ENCODE measurements at places on chromosomes 1 and 21.

DNA sequence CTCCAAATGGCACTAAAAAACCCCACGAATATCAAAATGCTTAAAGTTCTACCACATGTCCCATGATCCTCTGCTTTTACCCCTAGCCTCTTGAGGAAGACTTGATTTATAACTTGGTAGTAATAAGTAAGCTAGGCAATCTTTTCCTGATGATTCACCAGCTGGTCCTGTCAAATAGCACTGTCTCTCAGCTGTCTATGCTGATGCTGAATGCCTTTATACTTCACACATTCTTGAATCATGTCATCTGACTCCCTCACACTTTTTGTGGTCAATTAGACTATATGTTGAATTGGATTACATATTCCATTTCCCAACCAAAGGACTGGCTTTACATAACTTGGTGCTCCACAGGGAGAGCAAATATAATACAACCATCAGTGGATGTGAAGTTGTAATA is 16.6 kb downstream of the C21orf91 start:
- DNase-seq: no peak

- DNase-seq: no peak
Measured at GRCh38 chr1:187942986-187943385, 1114.2 kb downstream of the PLA2G4A start.

DNA sequence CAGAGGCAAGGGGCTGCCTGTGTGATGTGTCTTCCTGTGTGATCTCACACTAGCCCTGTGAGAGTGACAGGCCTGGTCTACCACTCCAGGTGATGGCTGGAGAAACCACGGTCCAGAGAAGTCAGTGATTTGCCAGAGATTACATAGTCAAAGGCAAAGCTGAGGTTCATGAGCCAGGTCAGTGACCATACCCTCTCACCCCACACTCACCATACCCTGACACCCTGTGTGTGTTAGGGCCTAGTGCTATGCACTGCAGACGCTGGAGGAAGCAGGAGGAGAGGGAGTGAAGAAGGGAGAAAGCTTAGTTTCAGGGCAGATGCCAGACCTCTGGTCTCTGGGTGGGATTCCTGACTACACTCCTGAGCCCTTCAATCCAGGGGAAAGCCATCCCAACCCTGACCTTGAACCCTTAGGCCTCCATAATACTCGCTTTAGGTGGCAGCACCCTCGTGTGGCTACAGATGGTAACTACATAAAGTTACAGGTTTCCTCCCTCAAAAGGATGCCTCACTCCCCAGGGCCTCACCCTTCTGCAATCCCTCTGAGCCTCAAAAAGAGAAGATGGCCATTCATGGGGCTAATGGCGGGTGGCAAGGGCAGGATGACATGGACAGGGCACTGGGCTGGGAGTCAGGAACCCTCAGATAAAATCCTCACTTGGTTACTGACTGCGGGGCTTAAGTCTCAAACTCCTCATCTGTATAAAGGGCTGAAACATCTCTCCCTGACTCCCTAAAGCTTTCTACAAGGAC is 20.8 kb upstream of the SDC3 start:
- peak; percentile 49 for DNase-seq

DNA sequence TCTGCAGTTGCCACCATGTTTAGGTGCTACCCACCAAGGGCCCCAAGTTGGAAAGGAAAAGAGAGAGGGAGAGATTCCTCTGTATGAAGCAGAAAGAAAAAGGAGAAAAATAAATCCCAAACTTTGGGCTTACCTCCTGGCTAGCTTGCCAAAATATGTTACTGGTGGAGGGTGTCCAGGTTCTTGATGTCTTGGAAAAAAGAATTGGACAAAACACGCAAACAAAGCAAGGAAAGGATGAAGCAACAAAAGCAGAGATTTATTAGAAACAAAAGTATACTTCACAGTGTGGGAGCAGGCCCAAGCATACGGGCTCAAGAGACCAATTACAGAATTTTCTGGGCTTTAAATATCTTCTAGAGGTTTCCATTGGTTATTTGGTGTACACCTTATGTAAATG is 204.5 kb upstream of the LRRC7 start:
- DNase-seq: no peak

GRCh38 chr1:92310185-92310597 is 11.3 kb downstream of the RPAP2 start:
- DNase-seq: no peak

DNA sequence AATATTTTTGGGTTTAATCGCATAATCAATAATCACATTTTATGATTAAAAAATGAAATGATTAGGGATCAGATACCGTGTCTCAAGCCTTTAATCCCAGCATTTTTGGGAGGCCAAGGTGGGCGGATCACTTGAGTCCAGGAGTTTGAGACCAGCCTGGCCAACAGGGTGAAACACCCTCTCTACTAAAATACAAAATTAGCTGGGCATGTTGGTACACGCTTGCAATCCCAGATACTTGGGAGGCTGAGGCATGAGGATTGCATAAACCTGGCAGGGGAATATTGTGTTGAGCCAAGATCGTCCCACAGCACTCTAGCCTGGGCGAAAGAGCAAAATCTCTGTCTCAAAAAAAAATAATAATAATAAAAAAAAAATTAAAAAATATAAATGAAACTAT is 1581.4 kb downstream of the KCNT2 start:
- no peak for DNase-seq

GRCh38 chr1:84166797-84167196 is 22.7 kb downstream of the PRKACB start:
- no peak for DNase-seq

DNA sequence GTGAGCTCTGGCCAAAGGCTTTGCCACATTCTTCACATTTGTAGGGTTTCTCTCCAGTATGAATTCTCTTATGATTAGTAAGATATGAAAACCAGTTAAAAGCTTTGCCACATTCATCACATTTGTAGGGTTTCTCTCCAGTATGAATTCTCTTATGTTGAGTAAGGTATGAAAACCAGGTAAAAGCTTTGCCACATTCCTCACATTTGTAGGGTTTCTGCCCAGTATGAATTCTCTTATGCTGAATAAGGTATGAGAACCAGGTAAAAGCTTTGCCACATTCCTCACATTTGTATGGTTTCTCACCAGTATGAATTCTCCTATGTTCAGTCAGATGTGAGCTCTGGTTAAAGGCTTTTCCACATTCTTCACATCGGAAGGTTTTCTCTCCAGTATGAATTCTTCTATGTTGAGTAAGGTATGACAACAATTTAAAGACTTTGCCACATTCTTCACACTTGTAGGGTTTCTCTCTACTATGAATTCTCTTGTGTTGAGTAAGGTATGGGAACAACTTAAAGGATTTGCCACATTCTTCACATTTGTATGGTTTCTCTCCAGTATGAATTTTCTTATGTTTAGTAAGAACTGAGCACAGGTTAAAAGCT is 20.7 kb downstream of the ZNF695 start:
- DNase-seq: no peak

DNA sequence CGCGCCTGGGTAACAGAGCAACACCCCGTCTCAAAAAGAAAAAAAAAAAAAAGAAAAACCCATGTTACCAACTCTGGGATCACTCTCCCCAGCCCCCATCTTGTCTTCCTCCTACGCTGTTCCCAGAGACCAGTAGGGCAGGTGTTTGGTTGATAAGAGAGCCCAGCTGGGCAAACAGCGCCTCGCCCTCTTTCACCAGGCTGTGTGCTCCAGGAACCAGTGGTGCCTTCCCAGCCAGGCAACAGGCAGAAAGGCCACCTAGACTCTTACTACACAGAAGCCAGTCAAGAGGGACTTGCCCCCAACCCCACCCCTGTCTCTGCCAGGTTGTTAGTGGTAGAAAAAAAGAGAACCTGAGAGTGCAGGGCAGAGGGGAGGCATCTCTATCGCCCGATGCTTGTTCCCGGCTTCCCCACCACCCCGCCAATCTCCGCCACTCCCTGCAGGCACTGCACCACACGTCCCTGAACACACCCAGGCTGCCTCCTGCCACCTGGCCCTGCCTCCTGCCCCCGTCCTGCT is 14.0 kb upstream of the CTRC start:
- no peak for DNase-seq

DNA sequence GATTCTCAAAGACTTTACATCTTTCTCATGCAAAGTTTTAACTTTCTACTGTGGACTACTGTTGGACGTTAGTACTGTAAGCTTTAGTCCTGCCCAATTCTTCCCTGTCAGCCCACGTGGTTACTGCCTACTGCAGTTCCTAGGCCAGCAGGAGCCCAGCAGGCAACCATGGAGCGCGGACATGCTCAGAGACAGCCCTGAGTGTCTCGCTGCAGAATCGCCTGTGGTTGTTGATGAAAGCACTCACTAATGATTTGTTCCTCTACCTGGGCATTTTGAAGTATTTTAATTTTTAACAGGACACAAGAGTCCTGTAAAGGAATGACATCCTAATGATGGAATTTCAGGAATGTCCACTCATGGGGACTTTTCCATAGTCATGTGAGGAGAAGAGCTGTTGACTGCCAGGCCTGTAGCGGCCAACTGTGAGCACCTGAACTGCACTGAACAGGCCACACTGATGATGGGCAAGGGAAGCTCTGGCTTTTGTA is 44.1 kb downstream of the PGBD5 start:
- DNase-seq: no peak

DNA sequence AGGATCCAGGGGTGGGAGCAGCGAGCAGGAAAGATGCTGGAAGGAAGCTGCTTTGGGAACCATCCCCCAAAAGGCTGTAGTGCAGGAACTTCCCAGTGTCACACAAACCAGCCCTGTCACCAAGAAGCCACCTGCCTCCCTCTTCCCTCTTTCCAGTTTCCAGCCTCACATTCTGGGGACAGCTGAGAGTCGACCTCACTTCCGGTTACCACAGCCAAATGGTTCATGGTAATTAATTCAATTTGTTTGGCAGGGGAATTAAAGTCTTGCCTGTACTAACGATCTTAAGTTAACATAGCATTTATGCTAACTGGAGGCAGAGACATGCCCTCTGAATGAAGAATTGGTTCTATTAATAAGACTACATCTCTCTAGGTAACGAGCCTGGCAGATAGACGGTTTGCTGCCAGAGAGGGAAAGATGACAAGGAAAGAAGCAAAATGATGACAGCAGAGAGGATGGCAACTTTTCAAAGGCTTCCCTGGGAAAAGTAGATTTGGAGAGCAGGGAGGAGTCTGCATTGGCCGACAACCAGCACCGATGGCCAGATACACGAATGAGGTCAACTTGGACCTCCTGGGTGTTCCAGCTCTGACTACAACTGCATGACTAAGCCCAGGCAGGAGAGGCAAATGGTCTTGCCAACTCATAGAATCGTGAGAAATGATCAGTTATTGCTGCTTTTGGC is 64.1 kb downstream of the TMCO4 start:
- no peak for DNase-seq

DNA sequence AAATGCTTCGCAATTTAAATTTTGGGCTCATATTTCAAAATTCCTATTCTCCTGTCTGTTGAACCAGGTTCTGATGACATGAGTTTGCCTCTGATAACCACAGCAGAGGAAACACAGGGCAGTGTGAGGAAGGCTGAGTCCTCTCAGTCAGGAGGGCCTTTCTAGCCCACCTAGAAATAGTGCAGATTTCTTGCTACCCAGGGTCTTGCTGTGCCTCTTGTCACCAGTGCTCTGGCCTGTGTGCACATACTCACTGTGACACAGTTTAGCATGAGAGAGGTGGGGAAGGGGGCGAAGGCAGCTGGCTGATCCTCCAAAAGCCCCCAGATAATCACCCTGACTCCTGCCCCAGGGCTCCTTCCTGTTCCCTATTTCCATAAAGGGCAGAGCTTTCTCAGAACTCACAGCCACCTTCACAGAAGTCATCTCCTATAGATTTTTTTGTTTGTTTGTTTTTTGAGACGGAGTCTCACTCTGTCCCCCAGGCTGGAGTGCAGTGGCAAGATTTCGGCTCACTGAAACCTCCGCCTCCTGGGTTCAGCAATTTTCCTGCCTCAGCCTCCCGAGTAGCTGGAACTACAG is 23.7 kb downstream of the ERRFI1 start:
- DNase-seq: no peak

DNA sequence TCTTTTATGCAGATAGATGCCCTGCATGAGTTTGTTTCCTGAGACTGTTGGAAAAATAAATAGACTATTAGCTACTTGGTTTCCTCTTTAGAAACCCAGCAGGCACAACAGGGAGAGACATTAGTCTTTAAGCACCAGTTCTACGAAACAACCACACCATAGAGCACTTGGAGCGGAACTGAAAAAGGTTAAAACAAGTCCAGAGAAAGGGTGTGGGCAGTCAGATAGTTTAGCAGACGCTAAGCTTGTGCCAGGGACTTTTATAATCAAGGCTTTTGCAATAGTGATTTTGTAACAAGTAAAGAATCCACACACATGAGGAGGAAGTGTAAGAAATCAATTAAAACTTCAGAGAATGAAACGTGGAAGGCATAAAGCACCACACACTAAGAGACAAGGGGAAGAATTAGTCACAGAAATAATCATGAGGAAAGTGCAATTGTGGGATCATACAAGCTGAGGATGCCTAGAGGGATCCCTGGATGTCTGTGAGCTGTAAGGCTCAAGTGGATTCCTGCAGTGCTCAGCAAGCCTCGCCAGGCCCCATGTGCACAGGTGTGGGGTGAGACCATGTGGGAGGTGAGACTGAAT is 37.8 kb upstream of the TLR5 start:
- DNase-seq: no peak

Data from activated CD4-positive, alpha-beta T cell treated with anti-CD3 and anti-CD28 coated beads, Interleukin-2, amount 50 U/mL, for 1 hour (primary cell).